ENCODE measurements at places on chromosomes 6 and 20.

DNA sequence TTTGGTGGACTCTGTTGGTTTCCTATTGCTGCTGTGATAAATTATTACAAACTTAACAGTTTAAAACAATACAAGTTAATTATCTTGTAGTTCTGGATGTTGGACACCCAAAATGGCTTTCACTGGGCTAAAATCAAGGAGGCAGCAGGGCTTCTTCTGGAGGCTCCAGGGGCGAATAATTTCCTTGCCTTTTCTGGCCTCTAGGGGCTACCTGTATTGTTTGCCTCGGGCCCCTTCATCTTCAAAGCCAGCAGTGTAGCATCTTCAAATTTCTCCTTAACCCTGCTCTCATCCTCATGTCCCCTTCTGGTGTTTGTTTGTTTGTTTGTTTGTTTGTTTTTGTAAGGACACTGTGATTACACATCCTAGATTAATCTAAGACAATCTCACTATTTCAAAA, 60.5 kb upstream of the ANKEF1 start:
- no peak for DNase-seq

DNA sequence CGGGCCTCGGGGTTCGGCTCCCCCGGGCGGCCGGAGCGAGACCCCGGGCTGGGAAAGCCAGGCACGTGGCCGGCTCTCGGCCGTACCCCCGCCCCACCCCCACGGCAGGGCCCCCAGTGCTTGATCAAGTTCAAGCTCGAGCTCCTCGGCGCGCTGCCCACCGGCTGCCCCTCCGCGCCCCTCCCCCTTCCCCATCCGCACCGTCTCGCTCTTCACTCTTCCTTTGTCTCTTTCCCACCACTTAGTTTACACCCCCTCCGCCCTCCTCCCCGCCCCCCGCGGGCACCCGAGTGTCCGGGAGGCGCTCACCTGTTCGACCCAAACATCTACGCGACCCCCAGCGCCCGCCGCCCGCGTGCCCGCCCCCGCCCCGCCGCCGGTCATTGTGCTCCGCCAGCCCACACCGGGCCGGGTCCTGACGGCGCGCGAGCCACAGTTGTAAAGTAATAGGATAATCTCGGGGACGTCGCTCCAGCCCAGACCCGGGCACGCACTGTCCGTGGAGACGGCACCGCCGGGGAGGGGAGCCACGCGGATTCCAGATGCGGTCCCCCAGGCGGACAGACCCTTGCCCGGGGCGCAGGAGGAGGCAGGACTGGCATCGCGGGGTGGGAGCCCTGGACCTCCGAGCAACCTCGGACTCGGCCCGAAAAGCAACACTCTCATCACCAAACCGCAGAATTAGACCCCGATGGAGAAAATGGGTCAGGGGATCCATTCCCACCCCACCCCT, 100.7 kb downstream of the NOL4L start:
- DNase-seq = no peak

DNA sequence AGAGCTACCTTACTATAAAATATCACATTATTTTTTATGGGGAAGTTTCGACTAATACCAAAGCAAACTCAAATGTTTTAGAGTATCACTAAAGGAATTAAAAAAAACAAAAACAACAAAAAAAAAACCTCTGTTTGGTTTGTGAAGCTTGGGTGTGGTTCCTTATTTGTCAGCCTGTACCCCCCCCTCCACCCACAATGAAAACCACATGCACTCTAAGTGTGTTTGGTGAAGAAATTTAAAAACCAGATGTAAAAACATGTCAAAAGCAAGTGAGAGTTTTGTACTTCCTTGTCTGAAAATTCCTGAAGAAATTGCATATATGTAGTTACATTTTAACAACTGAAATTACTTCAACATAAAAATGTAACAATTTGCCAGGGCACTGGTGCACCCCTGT, 3.1 kb downstream of the STK38 start:
- peak; percentile 27 for DNase-seq

- DNase-seq = no peak
These were observed 7.9 kb downstream of the NQO2 start for GRCh38 chr6:3007571-3007970.

- DNase-seq = no peak
These were observed 31.9 kb upstream of the PSMF1 start for GRCh38 chr20:1086277-1087213.

DNA sequence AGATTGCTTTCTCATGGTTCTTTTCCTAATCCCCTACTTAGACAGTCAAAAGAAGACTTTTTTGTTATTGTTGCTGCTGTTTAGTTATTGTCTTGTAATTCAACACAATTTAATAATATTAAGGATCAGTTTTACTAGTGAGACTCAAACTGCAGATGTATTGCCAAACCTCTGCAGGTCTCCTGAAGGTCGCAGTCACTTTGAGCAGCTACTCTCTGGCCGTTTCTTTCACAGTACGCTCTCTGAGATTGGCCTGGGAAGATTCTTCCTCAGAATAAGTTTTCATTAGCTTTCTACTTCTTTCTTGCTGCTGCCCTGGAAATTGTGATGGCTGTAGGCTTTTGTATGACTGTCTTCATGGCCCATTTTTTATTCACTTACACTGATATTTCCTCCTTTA, 930.8 kb downstream of the QKI start:
- no peak for DNase-seq

DNA sequence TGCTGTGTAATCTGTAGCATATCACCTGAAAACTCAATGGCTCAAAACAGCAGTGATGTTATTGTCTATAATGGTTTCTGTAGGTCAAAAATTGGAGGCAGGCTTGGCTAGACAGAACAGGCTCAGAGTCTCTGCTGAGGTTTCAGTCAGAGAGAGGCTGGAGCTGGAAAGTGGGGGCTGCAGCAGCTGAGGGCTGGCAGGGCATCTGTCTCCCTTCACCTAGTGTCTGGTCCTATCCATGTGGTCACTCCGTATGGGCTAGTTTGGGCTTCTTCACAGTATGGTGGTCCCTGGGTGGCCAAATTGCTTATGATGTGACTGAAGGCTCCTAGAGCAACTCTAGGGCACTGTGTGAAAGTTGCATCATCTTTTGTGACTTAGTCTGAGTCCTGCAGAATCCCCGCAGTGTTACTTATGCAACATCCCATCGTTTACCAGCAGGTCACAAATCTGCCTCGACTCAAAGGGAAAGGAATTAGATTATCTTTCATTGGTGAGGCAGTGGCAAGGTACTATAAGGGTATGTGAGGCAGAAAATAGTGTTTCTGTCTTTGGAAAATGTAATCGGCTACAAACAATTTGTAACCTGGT, 497.0 kb downstream of the EPHA7 start:
- no peak for DNase-seq

GRCh38 chr20:44028868-44029847, 114.5 kb downstream of the TOX2 start:
- DNase-seq = no peak

GRCh38 chr20:13659288-13659687, 20.6 kb upstream of the TASP1 start:
- no peak for DNase-seq

- no peak for DNase-seq
These were observed 304.0 kb downstream of the TSHZ2 start for GRCh38 chr20:53276143-53276542.

DNA sequence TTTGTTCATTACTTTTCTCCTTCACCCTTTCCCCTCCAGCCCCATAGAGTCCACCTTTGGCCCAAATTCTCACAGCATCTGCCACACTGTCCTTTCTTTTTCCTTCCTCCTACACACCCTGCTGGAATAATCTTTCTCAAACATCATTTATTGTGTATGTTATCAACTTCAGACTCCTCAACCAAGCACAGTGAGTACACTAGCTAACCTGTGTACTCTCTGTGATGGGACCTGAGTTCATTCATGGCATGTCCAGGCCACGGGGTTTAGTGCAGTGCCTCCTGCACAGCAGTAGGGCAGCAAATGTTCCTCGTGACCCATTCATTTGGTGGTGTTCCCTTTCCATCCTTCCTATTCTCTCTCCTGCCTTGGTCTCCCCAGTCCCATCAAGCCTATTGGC, 7.1 kb upstream of the ARMC12 start:
- no peak for DNase-seq

GRCh38 chr20:47093320-47093966, 198.8 kb downstream of the EYA2 start:
- DNase-seq = no peak

DNA sequence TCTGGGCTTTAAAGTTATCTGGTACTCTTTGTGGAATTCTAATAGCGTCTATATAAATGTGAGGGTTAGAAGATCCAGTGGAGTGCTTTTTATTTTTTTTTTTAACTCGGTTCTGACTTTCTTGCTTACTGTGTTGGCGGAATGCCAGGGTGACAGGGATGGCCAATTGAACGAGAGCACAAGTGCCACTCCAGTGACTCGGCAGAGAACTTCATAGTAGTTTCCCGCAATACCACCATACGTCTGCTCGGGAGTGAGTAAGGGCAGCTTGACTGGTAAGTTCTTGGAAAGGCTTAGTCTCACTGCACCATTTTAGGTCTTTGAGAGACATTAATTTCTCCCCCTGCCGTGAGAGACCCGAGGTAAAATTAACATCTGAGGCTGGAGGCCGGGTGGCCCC, 49.4 kb upstream of the TULP1 start:
- DNase-seq = no peak

DNA sequence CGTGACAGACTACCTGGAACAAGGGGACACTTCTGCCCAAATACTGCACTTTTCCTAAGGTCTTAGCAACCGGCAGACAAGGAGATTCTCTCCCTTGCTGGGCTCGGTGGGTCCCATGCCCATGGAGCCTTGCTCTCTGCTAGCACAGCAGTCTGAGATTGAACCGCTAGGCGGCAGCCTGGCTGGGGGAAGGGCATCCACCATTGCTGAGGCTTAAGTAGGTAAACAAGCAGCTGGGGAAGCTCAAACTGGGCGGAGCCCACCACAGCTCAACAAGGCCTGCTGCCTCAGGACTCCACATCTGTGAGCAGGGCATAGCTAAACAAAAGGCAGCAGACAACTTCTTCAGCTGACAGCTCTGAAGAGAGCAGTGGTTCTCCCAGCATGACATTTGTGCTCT, 87.8 kb upstream of the ASCC3 start:
- no peak for DNase-seq

- no peak for DNase-seq
These were observed 8.2 kb downstream of the ATRN start for GRCh38 chr20:3479025-3479424.

- DNase-seq = no peak
These were observed 4.7 kb upstream of the GTF3C6 start for GRCh38 chr6:110953633-110954303.

- DNase-seq = no peak
These were observed 291.1 kb upstream of the EXOC2 start for GRCh38 chr6:984031-984430.

DNA sequence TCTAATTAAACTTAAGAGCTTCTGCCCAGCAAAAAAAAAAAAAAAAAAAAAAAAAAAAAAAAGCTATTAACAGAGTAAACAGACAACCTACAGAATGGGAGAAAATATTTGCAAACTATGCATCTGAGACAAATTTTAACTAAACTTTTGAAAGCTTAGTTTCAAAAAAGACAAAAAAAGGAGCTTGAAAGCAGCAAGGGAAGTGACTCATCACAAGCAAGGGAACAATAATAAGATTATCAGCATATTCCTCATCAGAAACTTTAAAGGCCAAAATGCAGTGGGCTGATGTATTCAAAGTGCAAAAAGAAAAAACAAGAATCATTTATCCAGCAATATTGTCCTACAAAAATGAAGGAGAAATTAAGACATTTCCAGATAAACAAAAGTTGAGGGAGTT, 158.6 kb downstream of the RNF144B start:
- DNase-seq = no peak

DNA sequence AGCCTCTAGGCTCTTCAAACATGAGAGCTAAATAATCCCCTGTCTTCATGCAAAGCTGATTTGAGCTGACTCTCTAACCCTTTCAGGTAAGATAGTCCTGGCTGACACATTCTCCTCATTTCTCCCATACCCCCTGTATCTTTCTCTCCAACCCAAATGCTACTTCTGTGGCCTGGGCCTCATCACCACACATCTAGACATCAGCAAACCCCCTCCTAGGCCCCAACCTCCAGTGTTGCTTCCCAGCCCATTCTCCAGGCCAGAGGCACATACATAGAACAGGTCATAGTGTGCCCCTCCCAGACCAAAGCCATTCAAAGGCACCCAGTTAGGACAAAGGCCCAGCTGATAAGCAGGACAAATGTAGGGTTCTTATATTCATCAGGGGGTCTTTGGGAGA, 84.9 kb downstream of the ANKRD60 start:
- no peak for DNase-seq

- DNase-seq = no peak
These were observed 117.3 kb downstream of the SMLR1 start for GRCh38 chr6:130944486-130944885.

GRCh38 chr20:35461620-35462019, 6.2 kb downstream of the CEP250 start:
- DNase-seq = no peak

- no peak for DNase-seq
These were observed 28.0 kb downstream of the PSMG4 start for GRCh38 chr6:3286641-3287171.

DNA sequence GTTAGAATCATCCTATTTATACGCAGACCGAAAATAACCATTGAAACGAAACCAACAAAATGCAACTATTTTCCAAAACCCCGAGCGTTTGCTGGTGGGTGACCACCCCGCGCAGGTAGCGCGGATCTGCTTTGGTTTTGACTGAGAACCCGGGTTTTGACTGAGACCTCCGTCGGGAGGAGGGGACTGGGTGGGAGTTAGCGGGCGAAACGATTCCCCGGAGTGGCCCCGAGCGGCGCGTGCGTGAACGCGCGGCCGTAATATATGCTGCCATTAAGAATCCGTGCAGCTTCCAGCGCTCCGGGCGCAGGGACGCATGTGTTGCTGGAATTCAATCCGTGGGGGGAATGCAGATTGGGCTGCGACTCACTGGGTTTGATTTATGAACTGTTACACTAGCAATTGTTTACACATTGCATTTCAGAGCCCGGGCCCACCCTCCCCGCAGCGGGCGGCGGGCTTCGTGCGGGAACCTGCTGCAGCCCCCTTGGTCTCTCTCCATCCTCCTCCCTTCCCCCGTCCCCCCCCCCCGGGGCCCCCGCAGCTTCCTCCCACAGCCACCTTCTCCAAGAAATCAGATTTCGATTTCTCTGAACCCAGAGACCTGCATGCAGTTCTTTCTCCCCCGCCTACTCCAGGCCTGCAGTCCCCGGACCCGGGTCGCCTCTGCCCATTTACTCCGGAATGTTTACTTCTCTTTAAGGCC, 9.9 kb downstream of the NRN1 start:
- DNase-seq = no peak

DNA sequence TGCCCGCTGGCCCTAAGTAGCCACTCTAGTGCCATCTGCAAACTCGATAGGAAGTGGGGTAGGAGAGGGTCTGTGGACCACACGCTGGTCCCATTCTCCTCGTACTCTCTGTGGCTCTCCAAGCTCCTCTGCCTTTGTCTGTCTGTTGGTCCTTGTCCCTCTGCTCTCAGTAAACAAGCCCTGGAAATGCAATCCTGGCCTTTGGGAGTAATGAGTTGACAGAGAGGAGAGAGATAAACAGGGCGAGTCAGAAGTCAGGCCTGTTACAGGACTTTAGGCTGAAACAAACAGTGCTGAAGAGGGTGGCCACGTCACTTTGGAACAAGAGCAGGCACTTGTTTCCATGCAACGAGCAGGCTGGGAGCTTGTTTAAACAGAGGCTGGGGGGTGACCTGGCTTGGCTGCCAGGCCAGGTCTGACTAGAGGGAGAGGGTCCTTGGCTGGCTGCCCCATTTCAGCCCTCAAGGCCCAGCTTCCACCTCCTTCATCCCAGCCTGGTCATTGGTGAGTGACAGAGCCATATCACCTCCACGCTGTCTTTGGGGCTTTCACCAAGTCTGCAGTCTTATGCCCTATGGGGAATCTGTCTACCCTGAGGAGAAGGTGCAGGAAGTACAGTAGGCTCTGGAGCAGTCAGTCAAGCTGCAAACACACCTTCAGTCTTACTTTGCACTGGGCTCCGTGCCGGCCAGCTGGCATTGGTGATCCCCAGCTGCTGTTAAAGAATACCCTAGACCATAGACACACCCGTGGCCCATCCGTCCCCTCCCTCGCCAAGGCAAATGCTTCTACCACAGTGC, 22.6 kb downstream of the FOXP4 start:
- no peak for DNase-seq
